GM23248 (cell line): ENCODE measurements at places on chromosomes 13 and 19.
A peak's percentile ranks its signal among the peaks of the same experiment; 100 is the strongest.

DNA sequence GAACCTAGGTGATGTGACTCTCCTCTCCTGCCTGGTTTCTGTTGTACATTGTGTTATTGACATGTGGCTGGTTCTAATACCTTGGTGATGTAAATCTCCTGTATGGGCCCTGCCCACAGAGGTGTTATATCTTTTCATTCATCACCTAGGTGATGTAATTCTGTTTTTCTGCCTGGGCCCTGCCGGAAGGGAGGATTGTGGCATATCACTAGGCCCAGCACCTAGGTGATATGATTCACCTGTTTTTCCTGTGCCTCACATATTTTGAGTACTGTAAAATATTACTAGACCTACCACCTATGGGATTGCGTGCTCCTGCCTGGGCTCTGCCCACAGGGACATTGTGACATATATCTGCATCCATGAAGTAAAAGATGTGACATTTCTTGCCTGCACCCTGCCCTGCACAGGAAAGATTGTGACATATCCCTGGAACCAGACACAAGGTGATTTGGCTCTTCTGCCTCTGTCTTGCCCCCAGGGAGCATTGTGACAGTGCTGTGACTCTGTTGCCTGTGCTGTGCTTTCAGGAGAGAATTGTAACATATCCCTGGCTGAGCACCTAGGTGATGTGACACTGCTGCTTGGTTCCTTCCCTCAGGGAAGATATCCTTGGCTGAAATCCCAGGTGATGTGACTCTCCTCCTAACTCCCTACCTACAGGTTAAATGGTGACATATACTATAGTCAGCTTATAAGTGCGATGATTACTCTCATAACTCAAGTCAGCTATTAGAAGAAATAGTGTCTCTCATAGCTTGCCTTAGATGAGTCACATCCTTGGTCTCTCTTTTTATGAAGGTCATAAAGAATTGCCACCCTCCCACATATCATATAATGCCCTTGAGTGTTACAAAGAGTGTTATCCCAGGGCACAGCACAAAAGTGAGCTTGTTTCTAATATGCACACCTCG is 13.3 kb upstream of the ZNF681 start:
- no peak for DNase-seq

DNA sequence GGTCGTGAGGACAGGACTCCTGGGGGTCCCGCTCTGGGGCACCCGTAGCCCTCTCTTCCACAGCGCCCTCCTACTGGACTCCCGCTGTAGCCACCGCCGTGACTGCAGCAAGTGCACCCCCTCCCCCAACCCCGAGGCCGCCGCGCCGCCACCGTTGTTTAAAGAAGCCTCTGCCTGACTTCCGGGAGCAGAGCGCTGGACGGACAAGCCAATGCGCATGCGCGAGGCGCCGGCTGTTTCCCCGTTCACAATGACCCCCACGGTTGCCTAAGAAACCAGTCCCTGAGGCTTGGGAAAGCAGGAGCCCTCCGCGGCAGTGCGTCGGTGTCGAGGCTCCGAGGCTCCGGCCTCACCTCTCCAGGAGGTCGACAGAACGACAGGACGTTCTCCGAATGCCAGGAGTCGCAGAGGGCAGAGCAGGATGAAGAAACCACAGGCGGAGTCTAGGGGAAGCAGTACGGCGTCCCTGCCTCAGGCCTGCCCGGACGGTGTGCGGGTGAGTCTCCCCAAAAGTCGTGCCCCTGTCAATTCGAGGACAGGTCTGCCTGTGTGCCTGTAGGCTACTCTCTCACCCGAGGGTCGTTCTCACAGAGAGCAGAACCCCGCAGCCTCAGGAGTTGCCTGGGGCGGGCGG is 70.5 kb upstream of the ZNF420 start:
- peak; percentile 12 for DNase-seq

DNA sequence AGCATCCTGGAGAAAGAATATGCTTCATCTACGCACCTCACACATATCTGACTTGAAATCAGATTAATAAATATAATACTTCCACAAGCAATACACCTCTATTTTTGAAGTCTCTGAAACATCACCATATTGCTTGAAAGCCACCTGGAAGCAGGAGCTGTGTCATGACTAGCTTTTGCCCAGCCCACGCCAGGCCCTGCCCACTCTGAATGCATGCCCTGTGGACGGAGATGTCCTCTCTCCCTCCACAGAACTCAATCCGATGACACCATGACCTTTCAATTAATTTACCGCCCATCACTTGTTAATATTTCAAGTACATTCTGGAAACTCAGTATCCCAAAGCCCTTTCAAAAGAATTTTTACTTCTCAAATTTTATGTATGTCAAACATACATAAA is 108.0 kb downstream of the TBC1D4 start:
- no peak for DNase-seq

GRCh38 chr13:37747071-37747612 is 122.4 kb downstream of the TRPC4 start:
- DNase-seq = peak; percentile 67

- DNase-seq = no peak
Measured at GRCh38 chr13:98353750-98354149, 176.7 kb upstream of the RNF113B start.

DNA sequence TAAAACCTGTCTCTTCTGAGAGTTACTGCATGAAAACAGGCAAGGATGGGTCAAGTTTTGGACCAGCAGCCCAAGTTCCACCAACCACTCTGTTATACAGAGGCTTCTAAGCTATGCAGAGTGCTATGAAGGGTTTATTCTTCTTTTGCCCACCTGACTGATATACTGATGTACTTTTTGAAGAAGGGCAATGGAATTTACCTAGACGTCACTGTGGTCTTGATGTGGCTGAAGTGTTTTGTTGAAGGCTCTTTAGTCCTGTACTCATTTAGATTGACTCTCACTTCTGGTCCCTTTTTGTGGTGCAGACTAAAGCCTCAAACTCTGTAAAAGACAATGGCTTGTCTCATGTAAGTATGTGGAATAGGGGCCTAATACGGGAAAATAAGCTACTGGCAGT is 92.0 kb downstream of the DGKH start:
- no peak for DNase-seq

- peak; percentile 9 for DNase-seq
Measured at GRCh38 chr13:95317039-95317989, 16.1 kb upstream of the ABCC4 start.

GRCh38 chr13:103178986-103179943 is 113.0 kb upstream of the SLC10A2 start:
- no peak for DNase-seq
